Nephron progenitor cell (in vitro differentiated cells): ENCODE measurements at places on chromosomes 3 and 15.

- peak; percentile 15 for DNase-seq
Observed at GRCh38 chr15:34987609-34988026, 469 bp downstream of the ZNF770 start.

- DNase-seq, result no peak
Observed at GRCh38 chr15:60390871-60391501, 6.8 kb downstream of the ANXA2 start.

GRCh38 chr3:106242781-106243180, 374.0 kb upstream of the CBLB start:
- DNase-seq, result no peak

GRCh38 chr3:141476033-141476432, 10.8 kb upstream of the RASA2 start:
- no peak for DNase-seq

GRCh38 chr15:90124507-90124906, 22.2 kb upstream of the IDH2 start:
- no peak for DNase-seq

GRCh38 chr3:44077267-44077666, 164.4 kb upstream of the TOPAZ1 start:
- no peak for DNase-seq

DNA sequence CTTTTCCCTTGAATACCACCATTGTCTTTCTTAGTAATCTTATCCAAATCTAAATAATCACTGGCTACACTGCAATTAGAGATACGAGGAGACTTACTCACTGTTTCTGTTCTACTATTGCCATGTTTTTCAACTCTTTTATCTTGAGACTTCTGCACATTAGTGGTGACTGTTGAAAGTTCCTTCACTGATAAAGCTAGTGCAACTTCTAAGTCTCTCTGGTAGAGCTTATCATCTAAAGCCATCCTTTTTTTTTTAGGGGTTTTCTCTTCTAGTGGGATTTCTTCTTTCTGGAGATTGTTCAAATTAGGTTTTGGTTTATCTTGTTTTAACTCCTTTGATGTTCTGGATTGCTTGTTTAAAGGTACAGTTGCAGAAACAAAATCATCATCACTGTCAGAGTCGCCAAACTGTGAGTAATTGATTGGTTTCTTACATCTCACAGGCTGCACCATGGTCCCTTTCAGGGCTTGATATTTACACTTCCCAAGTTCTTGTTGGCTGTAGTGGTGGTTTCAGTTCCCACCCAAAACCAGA, 37.7 kb downstream of the NCK1 start:
- no peak for DNase-seq

DNA sequence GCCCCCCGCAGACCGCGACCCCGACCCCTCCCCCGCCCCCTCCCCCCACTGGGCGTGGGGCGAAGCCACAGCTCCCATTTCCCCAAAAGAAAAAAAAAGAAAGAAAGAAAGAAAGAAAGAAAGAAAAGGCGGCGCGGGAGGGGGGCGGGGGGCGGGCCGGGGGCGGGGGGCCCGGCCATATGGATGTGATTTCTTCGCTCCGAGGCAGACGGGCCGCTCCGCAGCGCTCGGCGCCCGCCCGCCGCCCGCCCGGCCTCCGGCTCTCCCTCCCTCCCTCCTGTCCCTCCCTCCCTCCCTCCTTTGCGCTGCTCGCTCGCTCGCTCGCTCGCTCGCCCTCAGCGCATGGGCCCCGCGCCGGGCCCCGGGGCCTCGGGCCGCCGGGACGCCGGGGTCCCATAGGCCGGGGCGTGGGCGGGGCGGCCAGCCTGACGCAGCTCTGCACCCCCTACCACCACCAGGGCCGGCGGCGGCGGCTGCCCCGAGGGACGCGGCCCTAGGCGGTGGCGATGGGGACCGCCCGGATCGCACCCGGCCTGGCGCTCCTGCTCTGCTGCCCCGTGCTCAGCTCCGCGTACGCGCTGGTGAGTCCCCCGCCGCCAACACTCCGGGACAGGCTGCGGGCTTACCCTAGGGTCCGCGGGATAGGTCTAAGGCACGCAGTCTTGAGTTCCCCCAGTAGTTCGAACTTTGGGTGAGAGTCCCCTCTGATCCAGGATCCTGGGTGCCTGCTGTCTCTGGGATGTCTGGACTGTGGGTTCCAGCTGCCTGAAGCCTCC, 5.7 kb downstream of the PTH1R start:
- peak; percentile 59 for DNase-seq

DNA sequence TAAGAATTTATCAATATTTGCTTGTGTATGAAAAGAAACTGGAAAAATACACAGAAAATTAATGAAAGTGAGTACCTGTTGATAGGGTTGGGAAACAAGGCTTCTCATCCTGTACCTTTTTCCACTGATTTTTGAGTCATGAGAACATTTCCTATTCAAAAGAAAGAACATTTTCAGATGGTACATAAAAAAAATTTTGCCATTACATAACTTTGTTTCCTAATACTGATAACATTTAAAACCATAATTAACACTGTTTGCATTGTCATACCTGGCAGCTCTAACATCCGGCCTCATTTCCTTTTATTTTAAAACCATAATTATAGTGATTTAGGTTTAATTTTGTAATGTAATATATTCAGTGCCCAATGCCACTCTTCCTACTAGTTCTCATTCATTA, 11.7 kb downstream of the NKTR start:
- DNase-seq, result no peak

- DNase-seq, result no peak
Observed at GRCh38 chr3:62178032-62178431, 195.3 kb downstream of the FEZF2 start.
